Effector memory CD8-positive, alpha-beta T cell (primary cell): ENCODE measurements at places on chromosomes 7 and 10.
A peak's percentile ranks its signal among the peaks of the same experiment; 100 is the strongest.

DNA sequence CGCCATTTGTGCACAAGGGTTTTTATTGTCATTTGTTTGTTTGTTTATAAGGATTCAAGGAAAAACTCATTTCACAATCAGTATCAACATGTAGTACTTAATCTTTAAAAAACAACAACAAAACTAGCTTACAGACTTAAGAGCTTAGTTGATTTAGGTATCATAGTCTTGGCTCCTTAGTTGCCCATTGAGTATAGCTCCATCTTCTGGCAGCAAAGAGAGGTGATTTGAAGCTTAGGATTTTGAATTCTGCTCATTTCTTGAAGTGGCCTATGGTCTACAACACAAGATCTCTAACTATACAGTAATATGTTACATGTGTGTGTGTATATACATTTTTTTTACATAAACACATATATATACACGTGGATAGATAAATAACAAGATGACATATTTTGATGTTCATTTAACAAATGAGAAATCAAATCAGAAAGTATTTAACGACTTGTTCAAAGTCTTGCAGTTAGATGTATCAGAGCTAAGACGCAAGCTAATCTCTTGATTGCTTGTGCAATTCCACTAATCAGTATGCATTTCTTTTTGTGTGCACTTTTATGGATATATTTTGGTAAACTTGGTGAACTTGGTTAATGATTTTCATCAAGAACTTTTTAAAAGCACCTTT is 307.3 kb downstream of the CAMK1D start:
- DNase-seq = no peak

DNA sequence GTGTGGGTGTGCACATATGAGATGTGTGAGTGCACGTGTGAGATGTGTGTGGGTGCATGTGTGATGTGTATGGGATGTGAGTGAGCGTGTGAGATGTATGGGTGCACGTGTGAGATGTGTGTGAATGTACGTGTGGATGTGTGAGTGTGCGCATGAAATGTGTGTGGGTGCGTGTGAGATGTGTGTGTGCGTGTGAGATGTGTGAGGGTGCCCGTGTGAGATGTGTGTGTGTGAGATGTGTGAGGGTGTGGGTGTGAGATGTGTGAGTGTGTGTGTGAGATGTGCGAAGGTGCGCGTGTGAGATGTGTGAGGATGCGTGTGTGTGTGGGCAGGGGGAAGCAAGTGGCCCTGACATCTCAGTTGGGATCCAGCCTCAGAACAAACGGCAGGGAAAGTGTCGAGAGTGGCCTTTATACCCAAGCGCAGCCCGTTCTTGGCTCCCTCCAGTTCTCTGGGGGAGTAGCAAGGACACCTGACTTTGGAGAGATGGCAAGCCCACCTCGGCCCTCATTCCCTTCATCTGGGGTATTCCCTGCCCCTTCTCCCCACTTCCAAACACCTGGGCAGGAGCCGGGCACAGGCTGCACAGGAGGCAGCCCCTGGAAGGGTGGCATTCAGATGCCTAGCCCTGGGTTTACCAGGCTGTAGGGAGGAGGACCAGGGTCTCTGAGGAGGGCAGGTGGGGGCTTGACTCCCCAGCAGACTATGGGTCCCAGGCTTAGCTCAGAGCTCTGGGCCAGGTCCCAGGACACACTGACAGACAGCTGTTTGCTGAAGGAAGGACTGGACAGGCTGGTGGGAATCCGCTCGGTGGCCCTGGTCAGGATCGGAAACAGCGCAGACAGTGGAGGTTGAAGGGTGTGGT is 31.6 kb downstream of the PPIF start:
- DNase-seq = no peak

DNA sequence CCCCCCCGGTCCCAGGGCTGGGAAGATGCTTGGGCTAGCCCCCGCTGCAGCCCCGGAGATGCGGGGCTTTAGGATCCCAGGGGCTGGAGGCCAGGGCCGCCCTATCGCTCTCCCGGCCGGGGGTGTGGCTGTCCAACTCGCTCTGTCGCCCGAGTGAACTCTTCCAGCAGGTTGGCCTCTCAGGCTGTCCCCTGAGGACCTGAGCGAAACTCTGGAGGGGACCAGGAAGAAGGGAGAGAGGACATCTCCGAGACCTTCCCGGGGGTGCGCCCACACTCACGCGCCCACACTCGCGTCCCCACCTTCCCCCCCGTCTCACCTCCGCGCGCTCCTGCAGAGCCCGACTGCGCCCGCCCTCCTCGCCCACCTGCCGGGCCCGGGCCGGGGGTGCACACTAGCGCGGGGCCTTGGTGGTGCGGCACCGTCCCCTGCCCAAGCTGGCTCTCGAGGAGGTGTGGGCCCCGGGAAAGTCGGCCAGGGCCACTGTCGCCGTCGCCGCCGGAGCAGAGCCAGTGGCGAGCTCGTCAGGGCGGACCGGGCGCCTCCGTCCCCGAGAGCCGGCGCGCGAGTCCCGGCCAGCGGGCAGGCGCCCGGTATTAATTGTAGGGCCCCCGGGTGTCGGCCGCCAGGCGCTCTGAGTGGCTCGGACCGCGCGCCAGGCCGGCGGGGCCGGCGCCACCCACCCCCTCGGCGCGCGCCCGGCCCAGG is 101.7 kb upstream of the SVIL start:
- peak; percentile 9 for DNase-seq

GRCh38 chr7:4837041-4837802 is 24.6 kb downstream of the PAPOLB start:
- no peak for DNase-seq

DNA sequence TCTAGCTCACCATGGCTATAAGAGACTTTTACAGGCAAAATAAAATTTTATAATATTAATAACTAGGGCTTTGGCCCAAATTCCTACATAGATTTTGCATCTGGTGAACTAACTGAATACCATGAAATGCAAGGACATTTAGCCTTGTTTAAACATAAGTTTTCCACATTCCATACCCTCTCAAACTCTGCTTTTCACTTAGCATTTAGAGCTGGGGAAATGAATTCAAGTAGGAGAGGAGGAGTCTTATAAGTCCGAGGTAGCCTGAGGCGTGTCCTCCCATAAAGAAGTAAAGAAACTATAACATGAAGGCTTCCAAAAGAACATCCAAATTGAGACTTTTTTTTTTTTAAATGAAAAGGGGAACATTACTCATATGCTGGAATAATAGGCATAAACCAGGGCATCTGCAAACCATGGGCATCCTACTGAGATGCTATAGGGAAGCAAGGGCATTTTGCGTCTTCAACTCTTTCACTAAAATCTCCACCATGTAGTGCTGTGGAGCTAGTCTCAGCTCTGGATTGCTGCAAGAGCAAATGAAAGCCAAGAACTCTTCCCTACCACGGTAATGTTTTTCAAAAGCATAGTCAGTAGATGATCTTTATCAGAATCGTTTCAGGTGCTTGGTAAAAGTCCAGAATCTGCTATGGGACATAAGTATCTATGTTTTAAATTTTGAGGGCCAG is 79.1 kb downstream of the PALS2 start:
- no peak for DNase-seq

DNA sequence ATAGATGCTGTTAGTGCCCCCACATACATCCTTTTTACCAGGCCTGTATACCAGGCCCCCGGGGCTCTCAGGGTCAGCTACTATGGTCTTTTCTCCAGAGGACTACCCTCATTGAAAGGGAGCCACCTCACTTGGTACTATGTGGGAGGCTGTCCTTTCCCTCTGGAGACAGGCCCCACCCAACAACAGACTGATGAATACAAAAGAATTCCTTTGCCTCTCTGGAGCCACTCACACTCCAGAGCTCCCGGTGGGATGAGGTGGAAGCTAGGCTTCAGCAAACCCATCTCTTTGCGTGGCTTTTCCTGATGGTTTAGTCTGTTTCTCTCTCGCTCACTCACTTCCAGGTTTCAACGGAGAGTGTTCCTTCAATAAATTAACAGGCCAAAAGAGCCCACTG is 30.3 kb downstream of the ANKMY2 start:
- no peak for DNase-seq

DNA sequence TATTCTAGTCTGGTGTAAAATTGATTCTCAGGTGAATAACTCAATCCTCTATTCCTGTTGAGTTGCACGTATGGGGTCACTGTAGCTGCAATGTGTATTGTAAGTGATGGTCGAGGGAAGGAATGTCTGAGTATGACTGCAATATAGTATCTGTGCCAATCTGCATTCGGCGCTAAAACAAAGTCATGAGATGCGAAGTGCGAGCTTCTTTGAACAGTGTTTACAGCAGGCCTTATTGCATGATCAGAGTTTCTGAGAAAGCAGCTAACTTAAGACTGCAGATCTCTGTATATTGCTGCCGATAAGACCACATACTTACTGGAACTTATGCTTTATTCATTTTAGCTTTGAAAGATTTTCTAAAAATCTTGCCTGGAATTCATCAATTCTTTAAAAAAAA is 341.7 kb upstream of the BMPER start:
- no peak for DNase-seq

DNA sequence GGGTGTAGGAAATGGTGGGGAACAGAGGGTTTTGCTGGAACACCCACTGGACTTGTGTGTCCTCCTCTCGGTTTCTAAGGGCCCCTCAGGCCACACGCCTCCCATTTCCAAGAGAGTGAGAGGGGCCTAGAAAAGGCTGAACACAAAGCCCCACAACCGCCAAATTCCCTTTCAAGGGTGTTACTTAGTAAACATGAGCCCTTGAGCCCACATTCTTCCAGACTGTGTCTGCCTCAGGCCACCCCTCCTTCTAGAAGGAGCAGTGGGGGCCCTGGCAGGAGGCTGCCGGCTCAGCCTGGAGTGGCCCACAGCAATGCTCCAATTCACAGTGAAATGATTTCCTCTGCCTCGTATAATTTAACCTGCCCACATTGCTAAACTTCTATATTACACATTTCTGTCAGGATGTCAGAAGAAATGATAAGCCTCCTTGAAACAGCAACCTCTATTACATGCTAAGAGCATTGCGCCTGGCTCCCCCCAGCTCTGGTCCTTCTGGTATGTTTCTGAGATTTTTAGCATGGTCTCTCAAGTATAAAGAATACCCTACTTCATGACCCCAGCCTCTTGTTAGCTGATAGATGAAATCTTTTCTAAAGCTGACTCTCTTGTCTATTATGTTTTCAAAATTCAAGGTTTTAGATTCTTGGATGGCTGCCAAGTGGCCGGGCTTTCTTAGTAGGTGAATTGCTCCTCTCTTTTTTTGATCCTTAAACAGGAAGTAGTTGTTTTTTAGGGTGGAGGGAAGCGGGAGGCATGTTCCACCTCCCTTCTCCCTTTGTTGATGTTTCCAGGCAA is 673.9 kb upstream of the GALNT17 start:
- DNase-seq = no peak

DNA sequence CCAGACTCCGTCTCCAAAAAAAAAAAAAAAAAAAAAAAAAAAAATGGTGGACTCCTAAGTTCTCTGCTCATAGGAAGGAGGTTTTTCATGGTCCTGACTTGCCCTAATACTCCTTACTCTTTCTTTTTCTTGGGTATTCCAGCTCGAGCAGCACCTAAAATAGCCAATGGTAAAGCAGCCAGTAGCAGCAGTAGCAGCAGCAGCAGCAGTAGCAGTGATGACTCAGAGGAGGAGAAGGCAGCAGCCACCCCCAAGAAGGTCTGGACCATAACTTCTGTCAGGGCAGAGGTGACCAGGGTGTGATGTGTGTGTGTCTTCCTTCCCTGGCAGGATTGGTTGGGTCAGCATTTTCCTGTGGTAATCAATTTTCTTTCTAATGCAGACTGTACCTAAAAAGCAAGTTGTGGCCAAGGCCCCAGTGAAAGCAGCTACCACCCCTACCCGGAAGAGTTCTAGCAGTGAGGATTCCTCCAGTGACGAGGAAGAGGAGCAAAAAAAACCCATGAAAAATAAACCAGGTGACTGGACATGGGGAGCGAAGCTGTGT is 6.9 kb downstream of the NOLC1 start:
- DNase-seq = no peak

DNA sequence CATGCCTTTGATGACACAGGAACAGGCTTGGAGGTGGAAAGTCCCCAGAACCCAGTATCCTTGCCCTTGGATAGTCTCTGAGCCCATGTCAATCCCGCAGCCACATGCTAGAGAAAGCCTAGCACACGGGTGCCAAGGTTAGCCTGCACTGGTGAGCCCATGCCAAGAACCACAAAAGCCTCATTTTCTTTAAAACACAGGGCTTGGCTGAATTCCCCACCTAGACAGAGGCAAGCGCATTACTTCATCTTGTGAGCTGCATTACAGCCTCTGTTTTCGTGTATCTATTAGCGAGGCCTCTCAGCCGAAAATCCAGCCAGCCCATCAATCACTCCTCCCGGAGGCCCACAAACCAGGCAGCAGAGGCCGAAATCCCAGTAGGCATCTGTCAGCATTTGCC is 314.9 kb upstream of the AUTS2 start:
- no peak for DNase-seq

DNA sequence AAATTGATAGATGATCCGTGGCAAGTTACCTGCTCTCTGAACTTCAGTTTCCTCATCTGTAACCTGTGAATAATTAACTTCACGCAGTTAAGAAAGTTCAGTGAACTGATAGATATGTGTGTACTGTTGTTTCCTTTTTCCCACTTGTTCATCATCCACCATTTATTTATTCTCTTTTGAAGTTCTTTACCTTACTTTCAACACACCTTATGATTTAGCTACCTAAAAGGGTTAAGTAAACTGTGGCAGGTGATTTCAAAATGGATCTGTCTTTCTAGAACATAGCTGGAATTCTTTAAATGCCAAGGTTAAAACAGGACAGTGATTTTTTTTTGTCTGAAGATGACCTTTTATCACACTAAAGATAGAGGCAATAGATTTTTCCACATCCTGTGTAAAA is 27.4 kb upstream of the MALRD1 start:
- DNase-seq = no peak

DNA sequence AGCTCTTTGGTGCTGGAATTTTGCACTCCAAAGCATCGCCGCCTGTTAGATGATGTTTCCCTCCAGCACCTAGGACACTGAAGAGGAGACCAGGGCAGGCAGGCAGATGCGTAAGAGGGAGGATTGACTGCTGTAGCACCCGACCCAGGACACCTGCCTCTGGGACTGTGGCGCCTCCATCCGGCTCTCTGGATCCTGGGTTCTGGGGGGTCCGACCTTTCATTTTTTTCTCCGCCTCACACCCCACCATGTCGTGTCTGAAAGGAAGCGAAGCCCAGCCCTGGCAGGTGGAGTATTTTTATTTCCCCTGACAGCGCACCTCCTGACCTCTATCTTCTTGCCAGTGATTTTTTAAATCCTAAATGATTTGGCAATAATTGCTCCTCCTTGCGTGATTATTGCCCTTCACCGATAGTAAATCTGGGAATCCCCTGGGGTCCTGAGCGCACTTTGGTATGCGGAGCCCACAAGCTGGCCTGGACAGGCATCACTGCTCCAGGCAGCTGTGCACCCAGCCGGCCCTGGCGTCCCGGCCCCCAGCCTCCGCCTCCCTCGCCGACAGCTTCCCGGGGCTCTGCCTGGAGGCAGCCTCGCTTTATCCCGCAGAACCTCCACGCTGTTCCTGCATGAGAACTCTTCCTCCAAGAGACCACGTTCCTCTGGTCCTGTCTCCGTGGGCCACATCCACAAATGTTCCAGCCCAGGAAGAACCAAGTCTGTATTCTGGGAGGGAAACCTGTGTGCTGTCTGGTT is 48.4 kb downstream of the LHPP start:
- DNase-seq = no peak

- no peak for DNase-seq
These were observed 1.1 kb upstream of the PTPN12 start for GRCh38 chr7:77536017-77536412.
